ENCODE measurements at places on chromosomes 6 and 20.

DNA sequence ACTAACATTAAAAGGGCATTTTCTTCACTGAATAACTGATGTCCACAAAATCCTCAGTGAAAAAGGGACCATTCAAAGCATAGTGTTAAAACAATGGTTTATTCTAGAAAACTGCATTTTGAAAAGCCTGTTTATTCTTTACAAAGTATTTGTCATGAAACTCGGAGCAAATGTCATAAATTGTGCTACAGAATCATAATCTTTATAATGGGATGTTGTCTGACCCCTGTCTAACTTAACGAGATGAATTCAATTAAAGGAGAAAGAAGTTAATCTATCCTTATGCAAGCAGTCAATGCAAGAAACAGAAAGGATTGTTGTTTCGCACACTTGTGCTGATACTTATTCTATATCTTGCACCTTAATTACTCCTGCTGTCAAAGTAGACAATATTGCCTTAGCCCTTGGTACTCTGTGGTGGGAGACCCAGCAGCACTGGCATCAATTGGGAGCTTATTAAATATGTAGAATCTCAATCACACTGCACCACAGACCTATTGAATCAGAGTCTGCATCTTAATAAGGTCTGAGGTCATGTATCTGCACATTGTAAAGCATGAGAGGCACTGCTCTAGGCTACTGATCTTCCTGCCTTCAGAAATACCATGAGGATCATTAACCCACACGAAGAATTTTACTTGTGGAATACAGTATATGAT is 708.3 kb downstream of the HDGFL1 start:
- no peak for DNase-seq

DNA sequence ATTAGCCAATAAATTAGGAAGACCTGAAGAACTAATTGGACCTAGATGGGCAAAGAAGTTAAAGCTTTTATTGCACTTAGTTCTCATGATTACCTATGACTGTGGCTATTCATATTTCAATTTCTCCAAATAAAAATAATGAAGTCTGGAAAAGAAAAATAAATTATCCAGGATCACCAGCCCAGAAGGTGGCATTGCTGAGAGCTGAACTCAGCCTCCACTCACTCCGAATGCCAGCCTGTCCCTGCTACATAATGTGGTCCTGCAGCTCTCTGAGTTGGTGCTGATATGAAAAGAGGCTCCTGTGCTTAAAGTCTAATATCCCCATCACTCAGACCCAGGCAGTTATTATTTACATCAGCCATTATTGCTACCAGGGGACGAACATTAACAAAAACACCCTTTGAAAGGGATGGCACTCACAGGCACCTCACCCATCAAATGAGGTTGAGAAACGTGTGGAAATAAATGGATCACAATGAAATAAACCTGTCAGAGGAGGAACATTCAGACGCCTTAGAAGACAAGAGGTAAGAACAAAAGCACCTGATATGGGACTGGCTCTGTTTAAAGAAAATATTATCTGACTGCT is 649.7 kb upstream of the CHD6 start:
- no peak for DNase-seq

- no peak for DNase-seq
Observed at GRCh38 chr20:49377326-49377725, 99.5 kb upstream of the ZNFX1 start.

GRCh38 chr6:78830805-78831204 is 36.5 kb upstream of the IRAK1BP1 start:
- no peak for DNase-seq

DNA sequence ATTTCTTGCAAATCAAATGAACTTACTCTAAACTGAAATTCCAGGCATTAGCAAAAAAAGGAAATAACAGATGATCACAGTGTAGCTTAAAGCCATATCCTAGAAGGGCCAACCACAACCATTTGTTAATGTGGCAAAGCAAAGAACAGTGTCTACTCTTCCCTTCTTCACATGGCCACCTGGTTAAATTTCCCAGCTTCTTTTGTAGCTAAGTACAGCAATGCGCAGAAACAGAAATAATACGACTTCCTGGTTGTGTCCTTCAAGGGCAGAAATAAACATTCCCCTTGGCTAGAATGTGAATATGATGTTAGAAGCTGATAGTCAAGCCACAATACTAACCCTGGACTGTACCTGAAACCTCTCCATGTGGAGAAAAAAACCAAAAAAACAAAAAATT is 9.6 kb downstream of the SNX3 start:
- no peak for DNase-seq

DNA sequence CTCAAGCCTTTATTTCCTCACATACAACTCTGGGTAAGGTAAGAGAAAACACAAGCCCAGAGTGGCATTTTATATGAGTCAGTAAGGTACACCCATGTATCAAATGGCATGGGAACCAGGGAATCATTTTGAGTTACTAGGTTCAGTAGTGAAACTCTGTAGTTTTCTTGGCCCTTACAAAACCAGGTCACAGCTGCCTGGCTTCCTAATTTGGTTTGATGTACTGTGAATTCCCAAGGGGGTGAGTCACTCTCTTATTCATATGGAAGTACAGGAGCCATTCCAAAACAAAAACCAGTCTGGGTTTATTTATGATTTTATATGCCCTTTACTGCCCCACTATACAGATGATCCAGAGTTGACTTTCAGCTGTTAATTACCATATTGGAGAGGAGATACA is 70.7 kb downstream of the PDE7B start:
- no peak for DNase-seq

GRCh38 chr6:88823998-88824397 is 139.4 kb downstream of the RNGTT start:
- no peak for DNase-seq

- DNase-seq: no peak
Observed at GRCh38 chr6:135250751-135251497, 69.8 kb downstream of the MYB start.

All from NCI-H510A (cell line).